ENCODE measurements at places on chromosomes 16 and 17.

DNA sequence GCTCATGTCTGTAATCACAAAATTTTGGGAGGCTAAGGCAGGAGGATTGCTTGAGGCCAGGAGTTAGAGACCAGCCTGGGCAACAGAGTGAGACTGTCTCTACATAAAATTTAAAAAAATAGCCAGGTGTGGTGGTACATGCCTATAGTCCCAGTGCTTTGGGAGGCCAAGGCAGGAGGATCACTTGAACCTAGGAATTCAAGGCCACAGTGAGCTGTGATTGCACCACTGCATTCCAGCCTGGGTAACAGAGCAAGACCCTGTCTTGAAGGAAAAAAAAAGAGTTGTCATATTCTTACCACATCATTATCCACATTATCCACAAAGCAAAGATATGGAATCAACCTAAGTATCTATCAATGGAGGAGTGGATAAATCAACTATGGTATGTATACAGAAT is 21.0 kb upstream of the MAPK3 start:
- DNase-seq, result no peak

DNA sequence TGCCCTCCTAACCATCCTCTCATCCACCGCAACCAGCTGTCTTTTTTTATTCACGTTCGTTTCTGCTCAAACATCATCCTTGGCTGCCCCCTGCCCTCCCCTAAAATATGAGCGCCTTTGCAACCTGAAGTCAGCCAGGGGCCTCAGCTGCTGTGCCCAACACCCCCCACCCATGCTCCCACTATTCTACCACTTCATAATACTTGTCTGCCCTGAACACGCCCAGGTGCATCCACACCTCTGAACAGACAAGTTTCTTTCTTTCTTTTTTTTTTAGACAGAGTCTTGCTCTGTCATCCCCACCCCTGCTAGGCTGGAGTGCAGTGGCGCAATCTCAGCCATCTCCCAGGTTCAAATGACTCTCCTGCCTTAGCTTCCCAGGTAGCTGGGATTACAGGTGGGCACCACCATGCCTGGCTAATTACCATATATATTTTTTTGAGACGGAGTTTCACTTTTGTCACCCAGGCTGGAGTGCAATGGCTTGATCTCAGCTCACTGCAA is 26.9 kb downstream of the CEP295NL start:
- DNase-seq, result no peak

DNA sequence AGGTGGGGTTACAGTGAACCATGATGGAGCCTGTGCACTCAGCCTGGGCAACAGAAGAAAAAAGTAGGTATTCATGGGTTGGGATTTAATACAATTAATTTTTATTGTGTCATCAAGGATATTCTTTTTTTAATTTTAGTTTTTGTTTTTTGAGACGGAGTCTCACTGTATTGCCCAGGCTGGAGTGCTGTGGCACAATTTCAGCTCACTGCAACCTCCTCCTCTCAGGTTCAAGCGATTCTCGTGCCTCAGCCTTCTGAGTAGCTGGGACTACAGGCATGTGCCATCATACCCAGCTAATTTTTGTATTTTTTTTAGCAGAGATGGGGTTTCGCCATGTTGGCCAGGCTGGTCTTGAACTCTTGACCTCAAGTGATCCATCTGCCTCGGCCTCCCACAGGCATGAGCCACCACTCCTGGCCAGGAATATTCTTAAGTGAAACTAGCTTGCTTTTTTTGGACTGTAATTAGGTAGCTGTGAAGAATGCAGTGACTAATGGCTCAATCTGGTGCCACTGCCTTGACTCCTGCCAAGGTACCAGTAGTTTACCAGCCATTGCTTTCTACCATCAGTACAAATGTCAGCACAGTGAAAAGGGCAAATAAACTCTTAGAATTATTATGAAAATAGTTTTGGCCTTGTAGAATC is 4.8 kb downstream of the PPM1D start:
- peak; percentile 36 for DNase-seq

DNA sequence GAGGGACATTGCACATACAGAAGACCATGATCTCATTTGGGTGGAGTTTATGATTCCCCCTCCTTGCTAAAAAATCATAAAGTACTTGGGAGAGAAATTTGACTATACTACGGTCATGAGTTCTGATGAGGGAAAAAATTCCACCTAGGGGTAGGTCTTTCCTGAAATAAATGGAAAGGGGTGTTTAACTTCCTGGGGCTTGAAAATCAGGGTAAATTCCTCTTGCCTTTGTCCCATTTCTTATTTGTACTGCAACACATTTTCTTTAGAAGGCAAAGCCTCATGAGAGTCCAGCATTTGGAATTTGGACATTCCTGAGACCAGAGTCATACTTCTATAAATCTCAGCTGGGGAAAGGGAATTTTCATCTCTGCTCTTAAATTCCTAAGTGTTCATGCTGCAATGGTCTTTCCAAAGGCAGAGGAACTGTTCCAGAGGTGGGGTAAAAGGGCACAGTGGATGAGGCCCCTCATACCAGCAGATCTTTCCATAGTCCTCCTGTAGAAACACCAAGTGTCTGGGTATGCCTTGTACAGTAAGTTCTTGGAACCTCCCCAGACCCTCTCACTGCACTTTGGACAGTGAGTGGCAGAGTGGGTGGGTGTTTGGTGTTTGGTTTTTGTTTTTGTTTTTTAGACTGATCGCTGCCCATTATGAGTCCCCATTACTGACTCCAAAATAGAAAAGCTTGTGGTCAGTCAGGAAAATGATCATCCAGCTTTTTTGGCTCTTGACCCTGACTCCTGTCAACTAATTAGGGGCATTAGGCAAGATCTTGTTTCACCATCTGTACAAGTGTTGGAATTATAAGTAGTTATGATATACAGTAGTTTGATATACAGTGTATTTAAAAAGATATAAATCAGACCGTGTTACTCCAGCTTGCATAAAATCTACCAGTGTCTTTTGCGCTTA is 6.0 kb downstream of the LYRM1 start:
- peak; percentile 51 for DNase-seq

- DNase-seq, result no peak
These were observed 2.2 kb downstream of the UBALD1 start for GRCh38 chr16:4612474-4612931.

- DNase-seq, result peak; percentile 98
These were observed at the start of gene SNN for GRCh38 chr16:11667824-11668622. Gene SNN, plus strand, starts transcription at chr16:11668455. Its CDS starts 7,605 bp downstream, at chr16:11676060.

DNA sequence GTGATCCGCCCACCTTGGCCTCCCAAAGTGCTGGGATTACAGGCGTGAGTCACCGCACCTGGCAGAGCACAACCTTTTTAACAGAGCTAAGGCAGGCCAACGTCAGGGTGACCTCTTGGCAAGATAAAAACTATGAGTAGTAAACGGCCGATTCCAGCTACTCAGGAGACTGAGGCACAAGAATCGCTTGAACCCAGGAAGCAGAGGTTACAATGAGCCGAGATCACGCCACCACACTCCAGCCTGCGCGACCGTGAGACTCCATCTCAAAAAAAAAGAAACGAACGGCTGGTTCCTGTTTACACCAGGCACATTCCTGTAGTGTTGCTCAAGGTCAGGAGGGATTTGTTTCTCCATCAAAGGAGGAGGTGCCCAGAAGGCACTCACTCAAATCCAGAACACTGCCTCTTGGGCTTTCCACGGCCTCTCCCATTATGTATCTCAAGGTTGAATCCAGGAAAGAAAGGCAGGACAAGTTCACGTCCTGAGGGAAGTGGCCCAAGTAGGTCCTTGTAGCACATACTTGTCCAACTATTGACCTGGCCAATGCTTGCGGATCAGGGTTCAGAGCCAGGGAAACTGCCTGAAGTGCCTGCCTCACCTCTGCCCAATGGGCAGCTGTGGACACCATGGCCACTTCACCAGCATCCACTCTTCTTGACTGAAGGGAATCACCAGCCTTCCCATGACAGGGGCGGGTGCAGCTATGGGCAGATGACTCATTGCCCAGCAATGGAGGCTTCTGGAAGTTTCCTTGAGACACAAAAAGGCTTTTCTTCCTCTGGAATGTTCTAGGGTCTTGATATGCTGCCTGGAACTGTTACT is 13.5 kb downstream of the KNOP1 start:
- DNase-seq, result peak; percentile 67

- no peak for DNase-seq
These were observed 6.4 kb downstream of the ASPHD1 start for GRCh38 chr16:29906520-29907244.

- DNase-seq, result no peak
These were observed 160.3 kb downstream of the NTN1 start for GRCh38 chr17:9181640-9182039.

DNA sequence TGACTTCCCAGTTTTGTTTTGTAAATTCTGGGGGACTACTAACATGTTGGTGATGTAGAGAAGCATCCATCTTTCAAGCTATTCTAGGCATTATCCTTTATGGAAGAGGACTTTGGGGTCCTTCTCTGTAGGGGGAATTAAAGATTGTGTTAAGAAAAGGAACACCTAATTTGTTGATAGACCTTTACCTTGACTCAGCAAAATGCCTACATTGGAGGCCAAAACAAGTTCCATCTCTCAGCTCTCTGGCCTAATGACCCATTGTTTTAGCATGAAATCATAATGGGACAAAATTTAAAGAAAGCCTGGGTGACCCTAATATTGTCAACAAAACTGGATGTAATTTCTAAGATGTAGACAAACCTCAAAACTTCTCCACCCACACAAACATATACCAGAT is 465.3 kb upstream of the SOX9 start:
- DNase-seq, result no peak

DNA sequence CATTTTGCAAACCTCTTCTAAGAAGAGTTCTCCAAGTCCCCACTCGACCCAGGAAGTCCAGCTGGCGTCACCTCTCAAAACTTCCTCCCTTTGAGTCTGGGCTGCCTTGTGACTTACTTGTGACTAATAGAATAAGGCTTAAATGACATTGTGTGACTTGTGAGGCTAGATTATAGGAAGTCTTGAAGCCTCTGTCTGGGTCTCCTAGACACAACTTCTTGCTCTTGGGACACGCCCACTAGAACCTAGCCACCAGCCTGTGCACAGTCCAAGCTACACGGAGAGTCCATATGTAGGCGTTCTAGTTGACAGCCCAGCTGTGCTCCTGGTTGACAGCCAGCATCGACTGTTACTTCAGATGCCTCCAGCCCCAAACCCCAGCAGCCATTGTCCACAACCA is 66.7 kb upstream of the TANC2 start:
- no peak for DNase-seq

DNA sequence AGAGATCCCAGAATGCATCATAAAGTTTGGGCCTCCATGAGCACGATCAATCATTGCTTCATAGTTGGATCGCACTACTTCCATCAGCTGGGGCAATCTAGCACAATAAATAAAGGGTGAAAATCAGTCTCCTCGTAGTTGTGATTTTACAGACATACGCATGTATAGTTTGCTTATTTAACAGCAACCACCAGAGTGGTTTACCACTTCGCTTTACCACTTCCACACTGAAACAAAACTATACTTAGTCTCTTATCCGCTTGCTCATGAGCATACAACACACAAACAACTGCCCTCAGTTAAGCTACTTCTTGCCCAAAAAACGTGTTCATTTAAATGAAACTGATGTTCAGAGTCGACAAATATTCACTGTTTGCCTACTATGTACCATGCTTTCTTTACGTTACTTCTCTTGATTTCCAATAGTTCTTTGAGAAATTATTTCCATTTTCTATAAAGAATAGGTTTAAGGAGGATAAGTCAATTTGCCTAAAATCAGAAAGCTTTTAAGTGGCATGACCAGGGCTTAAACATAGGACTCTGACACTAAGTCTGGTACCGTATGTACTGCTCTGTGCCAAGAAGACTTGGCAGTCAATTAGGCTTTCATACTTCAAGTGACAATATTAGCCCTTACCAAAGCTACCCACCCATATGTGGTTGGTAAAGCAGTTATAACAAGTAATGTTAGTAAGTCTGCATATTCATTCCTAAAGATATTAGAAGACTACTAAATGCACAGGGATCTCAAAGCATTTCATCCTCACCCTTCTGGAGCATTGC is 22.0 kb downstream of the SETD6 start:
- DNase-seq, result no peak

DNA sequence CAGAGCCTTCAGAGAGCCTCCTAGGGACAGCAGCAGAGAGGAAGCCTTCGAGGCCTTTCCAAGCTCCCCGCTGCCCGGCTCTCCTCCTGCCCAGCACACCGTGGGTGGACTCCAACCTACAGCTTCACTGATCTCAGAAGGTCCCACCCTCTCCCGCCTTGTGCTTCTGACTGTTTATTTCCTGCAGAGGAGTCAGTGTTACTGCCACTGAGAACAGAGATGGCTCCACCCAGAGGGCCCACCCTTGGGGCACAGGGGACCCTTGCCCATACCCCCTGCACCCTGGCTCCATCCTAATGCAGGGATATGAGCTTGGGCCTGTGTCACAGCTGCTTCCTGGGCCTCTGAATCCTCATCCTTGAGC is 52.8 kb upstream of the TOB1 start:
- DNase-seq, result no peak
